ENCODE measurements at places on chromosomes 13 and 19.

DNA sequence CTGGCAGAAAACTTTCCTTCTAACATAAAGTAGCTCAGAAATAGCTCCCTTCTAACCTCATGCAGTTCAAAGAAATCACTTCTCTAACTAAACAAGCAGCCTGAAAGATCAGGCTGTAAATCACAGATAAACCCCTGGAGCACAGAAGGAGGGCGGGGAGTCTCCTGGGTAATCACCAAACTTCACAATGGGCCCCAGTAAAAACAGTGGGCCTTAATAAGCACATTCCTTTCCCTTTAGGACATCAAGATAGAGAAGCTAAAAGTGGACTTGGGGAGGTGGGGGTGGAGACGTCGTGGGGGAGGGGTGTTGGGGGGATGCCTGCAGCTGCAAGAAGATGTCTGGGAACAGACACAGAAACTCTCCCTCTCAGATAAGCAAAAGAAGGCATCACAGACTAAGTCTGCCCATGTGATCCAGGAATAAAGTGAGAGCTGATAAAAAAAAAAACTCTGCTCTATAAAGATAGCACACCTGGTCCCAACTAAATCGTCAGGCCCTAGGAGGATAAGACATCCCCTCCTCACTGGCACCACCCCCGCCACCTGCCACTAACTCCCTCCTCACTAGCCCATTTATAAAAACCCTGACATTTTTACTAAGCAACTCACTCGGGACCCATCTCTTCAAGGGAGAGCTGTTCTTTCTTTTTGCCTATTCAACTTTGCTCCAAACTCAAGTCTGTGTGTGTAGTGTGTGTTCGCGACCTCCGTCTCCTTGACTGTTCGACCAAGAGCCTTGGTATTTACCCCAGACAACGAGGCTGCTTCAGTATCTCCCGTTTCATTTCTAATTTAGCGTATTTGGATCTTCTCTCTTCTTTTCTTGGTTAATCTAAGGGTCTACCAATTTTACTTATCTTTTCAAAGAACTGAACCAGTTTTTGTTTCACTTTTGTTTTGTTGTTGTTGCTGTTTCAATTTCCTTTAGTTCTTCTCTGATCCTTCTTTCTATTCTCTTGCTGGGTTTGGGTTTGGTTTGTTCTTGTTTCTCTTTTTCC, 31.7 kb downstream of the DNAJC15 start:
- peak; percentile 5 for DNase-seq

- no peak for DNase-seq
These were observed 174.1 kb upstream of the MYO16 start for GRCh38 chr13:108455320-108455719.

- DNase-seq, result peak; percentile 65
These were observed 37.4 kb downstream of the SCGB2B2 start for GRCh38 chr19:34639491-34640085.

GRCh38 chr13:112256716-112257494, 119.2 kb upstream of the SPACA7 start:
- DNase-seq, result no peak

DNA sequence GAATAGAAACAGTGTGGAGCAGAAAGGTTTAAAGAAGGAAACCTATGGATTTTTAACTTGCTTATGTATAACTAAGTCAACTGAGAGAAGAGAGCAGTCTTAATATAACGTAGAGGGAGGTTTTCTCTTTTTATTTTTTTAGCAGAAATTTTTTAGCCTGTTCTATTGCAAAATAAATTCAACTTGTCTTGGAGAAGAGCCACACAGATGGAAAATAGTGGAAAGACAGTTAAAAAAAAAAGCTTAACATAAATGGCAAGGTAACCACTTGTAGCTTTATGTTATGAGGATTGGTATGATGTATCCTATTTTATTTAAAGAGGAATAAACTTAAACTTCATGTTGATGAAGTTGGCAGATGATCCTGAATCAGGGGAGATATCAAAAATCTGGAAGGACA, 312.4 kb downstream of the SHISA2 start:
- DNase-seq, result no peak

DNA sequence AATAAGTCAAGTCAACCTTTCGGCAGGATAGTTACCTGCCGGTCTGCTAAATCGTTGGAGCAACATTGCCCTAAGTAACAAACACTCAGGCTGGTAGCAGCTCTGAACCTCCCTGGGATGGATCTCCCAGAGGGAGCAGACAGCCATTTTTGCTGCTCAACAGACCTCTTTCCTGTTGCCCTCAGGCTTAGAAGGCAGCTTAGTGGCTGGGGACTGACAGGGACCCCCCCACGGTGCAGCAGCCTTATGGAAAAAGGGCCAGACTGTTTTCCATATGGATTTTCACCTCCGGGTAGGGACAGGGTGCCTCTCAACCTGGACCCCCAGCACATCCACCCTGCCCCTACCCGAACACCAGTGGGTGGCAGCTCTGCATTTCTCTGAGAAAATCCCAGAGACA, 49.7 kb downstream of the UBL3 start:
- DNase-seq, result no peak

GRCh38 chr13:107231944-107232343, 664.0 kb upstream of the ARGLU1 start:
- no peak for DNase-seq

DNA sequence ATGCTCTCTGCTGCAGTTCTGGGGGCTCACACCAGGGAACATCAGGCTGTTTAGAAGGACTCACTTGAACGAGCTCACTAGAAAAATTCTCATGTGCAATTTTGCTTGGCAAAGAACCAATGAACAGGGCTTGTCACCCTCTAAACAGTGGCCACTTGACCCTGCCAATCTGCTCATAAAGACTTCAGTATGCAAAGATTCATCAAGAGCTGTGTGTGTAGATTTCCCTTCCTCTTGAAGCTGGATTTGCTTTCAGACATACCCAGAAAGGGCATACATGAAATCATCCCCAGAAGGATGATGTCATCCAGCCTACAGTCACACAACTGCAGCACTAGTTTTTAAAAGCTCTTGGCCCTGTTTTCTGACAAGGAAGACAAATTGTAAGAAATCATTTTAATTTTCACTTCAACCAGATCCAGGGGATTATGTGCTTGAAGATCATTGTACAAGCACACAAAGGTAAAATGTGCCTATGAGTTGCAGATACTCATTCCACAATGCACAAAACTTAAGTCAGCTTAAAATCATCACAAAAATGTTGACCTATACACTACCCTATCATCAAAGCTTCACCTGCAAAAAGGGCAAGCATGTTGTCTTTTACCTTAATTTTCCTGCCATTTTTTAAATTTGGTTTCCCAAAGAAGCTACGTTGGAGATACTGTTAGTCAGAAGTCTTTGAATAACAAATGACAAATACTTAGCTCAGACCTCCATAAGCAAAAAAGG, 5.2 kb upstream of the STK24 start:
- peak; percentile 30 for DNase-seq

GRCh38 chr19:42697884-42698283, 42.4 kb downstream of the PSG3 start:
- DNase-seq, result no peak

DNA sequence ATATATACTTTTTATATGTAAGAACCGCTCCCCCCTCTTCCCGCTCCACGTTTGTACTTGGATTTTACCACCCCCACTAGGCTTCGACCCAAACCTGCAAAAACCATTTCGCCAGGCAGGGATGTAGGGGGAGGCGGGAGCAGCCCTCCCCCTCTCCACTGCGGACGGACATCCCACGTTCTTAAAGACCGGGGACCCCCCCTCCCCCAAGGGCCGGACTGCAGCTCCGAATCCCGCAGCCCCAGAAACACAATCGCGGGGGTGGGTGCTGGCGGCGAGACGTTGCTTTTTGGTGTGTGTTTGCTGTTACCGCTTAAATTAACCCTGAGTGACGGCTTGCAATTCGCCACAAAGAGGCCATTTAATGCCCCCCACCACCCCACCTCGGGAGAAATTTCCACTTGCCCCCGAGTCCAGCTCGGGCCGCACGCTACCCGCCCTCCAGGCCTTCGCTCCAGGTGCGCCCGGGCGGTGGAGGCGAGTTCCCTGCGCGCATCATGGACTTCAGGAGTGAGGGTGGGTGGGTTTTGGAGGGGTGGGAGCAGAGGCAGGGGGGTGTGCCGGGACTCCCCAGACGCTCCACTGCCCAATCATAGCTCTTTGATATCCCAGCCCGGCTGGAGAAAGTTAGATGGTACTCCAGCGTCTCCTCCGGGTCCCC, 15.8 kb downstream of the NFIX start:
- DNase-seq, result no peak

- peak; percentile 26 for DNase-seq
These were observed 22.7 kb downstream of the TFDP1 start for GRCh38 chr13:113607056-113607888.

DNA sequence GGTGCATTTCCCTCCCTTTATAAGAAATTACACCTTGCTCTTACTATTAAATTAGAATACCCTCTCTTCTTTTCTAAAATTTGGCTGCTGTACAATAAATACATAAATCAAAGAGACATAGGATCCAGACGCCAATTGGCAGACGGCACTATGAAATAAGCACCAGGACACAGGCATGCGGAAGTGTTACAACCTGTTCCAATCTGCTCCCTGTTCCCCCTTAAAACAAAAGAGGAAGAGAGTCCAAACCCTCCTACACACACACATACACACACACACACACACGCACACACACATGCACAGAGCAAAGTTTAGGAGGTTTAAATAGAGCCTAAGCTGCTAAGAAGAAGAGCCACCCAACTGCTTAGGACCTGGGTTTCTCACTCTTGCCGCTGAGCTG, 75.6 kb upstream of the ZNF507 start:
- peak; percentile 93 for DNase-seq

- peak; percentile 100 for DNase-seq
These were observed at the start of gene EGLN2 for GRCh38 chr19:40798683-40799557. EGLN2 (plus strand) TSS chr19:40799191; CDS start chr19:40800573, 1,382 bp downstream.

GRCh38 chr13:57724486-57725272, 93.1 kb downstream of the PCDH17 start:
- DNase-seq, result no peak

- no peak for DNase-seq
These were observed 12.4 kb upstream of the PDCD2L start for GRCh38 chr19:34391813-34392212.

DNA sequence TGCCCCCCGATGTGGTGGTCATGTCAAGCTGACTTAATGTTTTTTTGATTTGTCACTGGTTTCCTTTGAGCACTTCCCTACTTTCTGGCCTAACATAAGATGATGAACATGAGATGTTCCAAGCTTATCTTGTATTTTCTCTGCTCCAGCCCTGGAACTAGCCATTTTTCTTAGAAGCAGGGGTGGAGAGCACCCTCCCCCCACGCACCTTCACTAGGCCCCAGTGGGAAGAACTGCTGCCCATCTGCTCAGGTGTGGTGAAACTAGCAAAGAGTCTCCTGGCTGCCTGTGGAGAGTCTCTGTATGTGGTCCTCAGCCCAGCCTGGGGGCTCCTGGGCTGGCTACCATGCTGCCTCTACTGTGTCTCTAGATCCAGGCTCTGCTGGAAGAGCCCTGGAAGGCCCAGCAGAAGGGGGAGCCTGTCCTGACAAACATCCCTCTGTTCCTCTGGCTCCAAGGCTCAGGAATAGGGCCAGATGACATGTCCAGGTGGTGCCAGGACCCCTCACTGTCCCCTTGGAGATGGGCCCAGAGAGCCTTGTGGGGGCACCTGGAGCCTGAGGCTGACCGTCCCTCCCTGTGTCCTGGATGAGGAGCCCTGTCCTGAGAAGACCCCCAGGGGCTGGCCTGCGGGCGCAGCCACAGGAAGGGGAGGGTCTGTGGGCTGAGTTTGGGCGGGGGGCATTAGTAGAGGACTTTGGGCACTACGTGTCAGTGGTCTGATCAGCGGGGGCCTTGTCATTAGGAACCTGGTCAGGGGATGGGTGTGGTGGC, 4.8 kb upstream of the ZNF14 start:
- DNase-seq, result no peak

GRCh38 chr13:111941845-111942447, 125.0 kb upstream of the SOX1 start:
- no peak for DNase-seq

DNA sequence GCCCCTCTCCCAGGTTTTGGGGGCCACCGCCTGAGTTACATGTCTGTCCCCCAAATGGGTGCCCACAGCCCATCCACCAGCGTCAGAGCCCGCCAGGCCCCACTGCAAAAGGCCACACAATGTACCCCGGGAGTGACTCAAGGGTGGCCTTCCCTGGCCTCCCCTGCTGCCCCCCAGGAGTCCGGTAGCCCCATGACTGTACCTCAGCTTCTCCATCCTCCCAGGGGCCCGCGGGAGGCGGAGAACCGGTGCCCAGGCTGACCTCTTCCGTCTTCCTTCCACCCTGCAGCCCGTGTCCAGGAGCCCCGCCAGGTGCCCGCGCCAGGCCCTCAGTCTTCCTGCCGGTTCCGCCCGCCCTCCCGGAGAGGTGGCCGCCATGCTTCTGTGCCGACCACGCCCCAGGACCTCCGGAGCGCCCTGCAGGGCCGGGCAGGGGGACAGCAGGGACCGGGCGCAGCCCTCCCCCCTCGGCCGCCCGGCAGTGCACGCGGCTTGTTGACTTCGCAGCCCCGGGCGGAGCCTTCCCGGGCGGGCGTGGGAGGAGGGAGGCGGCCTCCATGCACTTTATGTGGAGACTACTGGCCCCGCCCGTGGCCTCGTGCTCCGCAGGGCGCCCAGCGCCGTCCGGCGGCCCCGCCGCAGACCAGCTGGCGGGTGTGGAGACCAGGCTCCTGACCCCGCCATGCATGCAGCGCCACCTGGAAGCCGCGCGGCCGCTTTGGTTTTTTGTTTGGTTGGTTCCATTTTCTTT, 10.3 kb downstream of the CBARP start:
- no peak for DNase-seq

DNA sequence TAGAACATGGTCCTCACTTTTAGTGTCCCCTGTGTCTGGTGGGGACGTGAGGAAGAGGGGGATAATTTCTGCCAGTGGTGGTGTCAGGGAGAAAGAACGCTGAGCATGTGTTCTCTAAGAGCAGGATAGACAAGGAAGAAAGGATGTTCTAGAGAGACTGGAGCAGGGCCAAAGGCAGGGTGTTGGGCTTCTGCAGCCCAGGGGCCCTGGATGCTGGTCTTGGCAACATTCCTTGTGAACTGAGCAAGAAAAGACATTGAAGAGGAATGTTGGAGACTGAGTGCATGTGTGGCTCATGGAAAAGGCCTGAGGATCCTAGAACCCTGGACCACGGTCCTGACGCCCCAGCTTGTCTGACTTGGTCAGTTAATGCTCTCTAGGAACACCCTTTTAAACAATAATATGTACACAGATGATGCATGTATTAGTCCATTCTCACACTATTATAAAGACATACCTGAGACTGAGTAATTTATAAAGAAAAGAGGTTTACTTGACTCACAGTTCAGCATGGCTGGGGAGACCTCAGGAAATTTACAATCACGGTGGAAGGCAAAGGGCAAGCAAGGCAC, 33.6 kb upstream of the SLC10A2 start:
- no peak for DNase-seq

DNA sequence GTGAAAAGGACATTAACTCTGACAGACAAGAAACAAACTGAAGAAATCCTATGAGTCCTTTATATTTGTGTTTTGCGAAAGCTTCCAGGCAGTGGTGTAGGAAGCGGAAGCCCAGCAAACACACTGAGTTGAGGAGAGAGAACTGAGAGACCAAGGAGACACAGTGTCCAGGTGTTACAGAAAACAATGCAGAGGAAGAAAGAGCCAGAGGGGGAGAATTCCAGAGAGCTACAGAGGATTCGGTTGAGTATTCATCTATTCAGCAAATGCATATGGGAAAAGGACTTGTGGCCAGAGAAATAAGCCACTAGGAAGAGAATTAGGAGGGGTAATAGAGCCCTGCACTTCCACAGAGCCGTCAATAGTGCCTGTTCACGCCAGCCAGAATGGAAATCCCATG, 183.5 kb downstream of the LIG4 start:
- no peak for DNase-seq

GRCh38 chr13:51553531-51553930, 30.7 kb upstream of the WDFY2 start:
- peak; percentile 47 for DNase-seq

GRCh38 chr19:57327993-57328392, 7.7 kb downstream of the ZNF543 start:
- no peak for DNase-seq

Data from MV-4-11 (cell line).